Cardiac muscle cell (in vitro differentiated cells and primary cell): ENCODE measurements at places on chromosomes 3 and 15. TPM values are rescaled to one million over a fixed set of nuclear protein-coding genes. Genes with fewer than 3 reads are reported as not detected.

- no peak overlapping the region for H3K27ac ChIP-seq
- peaks cover 5% of the 10 kb centered on the region for H3K4me1 ChIP-seq
- no peak overlapping the region for H3K4me3 ChIP-seq
- peak; percentile 72 for DNase-seq
- no peaks in the 10 kb centered on the region for H3K36me3 ChIP-seq
Observed at GRCh38 chr3:152471814-152472671, 203.3 kb downstream of the MBNL1 start.

DNA sequence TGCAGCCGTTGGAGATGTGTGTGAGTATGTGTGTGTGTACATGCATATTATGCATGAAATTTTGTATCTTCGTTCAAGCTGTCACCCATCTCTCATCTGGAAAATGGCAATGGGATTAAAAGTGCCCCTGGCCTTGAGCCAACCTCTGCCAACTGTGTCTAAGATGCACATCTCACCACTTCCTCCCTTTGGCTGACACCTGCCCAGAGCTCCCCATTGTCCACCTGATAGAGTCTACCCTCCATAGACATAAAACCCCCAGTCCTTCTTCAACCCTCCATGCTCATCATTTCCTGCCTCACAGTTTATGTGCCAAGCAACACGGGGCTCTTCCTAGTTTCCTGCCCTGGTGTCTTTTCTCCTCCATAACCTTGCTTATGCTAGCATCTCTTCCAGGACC lies 187.5 kb upstream of the HES1 start:
- H3K36me3 ChIP-seq, result no peaks in the 10 kb centered on the region
- no peak overlapping the region for H3K27ac ChIP-seq
- no peak overlapping the region for H3K4me3 ChIP-seq

- H3K27me3 ChIP-seq, result no peaks in the 10 kb centered on the region
- H3K27ac ChIP-seq, result no peak overlapping the region
- H3K36me3 ChIP-seq, result peaks cover 4% of the 10 kb centered on the region
- DNase-seq, result no peak
- no peak overlapping the region for H3K4me3 ChIP-seq
- no peaks in the 10 kb centered on the region for H3K4me1 ChIP-seq
Observed at GRCh38 chr3:62436785-62437184, 63.4 kb upstream of the FEZF2 start.

GRCh38 chr3:111763968-111764367 lies 95.1 kb upstream of the PHLDB2 start:
- H3K4me3 ChIP-seq, result no peak overlapping the region
- DNase-seq, result peak; percentile 56
- no peak overlapping the region for H3K27ac ChIP-seq
- no peaks in the 10 kb centered on the region for H3K27me3 ChIP-seq
- peaks cover 3% of the 10 kb centered on the region for H3K4me1 ChIP-seq
- no peaks in the 10 kb centered on the region for H3K36me3 ChIP-seq

GRCh38 chr3:56667973-56668579 lies 15.0 kb downstream of the TASOR start:
- no peak overlapping the region for H3K27ac ChIP-seq
- DNase-seq, result no peak

DNA sequence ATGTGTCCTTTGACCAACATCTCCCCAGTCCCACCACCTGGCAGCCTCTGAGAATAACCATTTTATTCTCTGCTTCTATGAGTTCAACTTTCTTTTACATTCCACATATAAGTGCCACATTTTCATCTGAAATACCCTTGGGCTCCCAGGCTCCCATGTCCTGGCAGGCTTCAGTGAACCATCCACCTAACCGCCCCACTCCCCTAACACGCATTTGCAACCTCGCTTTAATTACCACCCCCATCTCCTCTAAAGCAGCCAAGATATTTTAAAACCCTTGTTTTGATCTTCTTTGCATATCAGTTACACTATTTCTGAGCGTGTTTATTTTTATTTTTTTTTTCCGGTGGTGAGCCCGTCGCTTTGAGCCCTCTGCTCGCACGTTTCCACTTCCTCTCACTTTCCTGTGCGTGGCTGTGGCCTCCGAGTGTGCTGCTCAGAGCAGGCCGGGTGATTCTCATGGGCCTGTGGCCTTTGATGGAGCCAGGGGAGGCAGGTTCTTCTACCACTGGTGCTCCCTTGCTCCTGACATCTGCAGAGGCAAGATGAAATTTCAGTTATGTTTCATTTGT lies 195.4 kb upstream of the LPP start:
- no peak overlapping the region for H3K27ac ChIP-seq
- no peak for DNase-seq
- H3K4me3 ChIP-seq, result no peak overlapping the region
- no peaks in the 10 kb centered on the region for H3K36me3 ChIP-seq
- no peaks in the 10 kb centered on the region for H3K27me3 ChIP-seq
- H3K4me1 ChIP-seq, result no peaks in the 10 kb centered on the region

- no peak overlapping the region for H3K4me3 ChIP-seq
Observed at GRCh38 chr3:111831840-111832239, 27.2 kb upstream of the PHLDB2 start.

GRCh38 chr15:77797270-77797669 lies 164.6 kb upstream of the LINGO1 start:
- no peak overlapping the region for H3K27ac ChIP-seq
- no peaks in the 10 kb centered on the region for H3K4me1 ChIP-seq
- no peaks in the 10 kb centered on the region for H3K27me3 ChIP-seq
- H3K36me3 ChIP-seq, result no peaks in the 10 kb centered on the region

Gene CPA3
- not detected in 2 replicates for total RNA-seq

DNA sequence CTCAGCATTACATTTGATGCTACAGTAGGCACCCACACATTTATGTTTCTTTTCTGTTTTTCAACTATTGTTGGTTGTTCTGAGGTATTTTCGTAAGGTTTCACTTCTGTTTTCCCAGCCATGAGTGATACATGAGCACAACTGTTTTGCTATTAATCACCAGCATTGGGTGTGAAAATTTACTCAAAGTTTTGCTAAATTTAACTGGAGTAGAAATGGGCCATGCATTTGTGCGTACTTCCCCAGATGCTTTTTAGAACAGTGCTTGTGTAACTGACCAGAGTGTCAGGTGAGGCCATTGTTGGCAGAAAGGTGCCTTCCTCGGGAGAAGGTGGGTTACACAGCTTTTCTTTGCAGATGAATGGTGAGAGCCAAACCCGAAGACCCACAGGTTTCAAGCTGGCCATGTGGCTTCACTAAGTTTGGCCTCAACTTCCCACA lies 70.4 kb downstream of the ST6GAL1 start:
- H3K27ac ChIP-seq, result peak overlapping the region; percentile 60
- no peaks in the 10 kb centered on the region for H3K36me3 ChIP-seq
- DNase-seq, result no peak
- no peaks in the 10 kb centered on the region for H3K27me3 ChIP-seq

Gene MRPL46
- 32.9 and 34.5 TPM in 2 replicates for total RNA-seq

- no peak overlapping the region for H3K27ac ChIP-seq
- H3K36me3 ChIP-seq, result no peaks in the 10 kb centered on the region
- no peaks in the 10 kb centered on the region for H3K4me1 ChIP-seq
Observed at GRCh38 chr15:27592036-27592760, 506.9 kb downstream of the OCA2 start.

- no peaks in the 10 kb centered on the region for H3K36me3 ChIP-seq
- H3K4me3 ChIP-seq, result no peak overlapping the region
- no peaks in the 10 kb centered on the region for H3K4me1 ChIP-seq
- no peaks in the 10 kb centered on the region for H3K27me3 ChIP-seq
- H3K27ac ChIP-seq, result no peak overlapping the region
Observed at GRCh38 chr3:197504641-197505121, 51.1 kb downstream of the BDH1 start.

Gene TGFBR2
- total RNA-seq, result 10.4 and 11.2 TPM in 2 replicates

DNA sequence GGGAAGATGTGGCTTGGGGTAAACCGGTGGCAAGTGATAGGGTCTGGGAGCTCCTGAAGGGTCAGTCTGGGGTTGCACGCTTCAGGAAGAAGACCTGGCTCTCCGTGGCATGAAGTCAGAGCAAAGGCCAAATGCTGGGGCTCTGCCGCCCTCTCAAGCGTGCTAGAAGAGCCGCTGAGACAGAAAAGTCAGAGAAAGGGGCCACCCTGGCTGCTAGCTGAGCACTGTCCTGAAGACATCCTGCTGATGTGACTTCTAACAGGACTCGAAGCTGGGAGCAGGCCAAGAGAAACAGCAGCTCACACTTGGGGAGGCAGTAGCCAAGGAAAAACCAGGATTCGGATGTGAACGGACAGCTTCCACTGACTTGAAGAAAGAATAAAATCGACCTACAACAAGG lies 270.4 kb downstream of the OCA2 start:
- no peaks in the 10 kb centered on the region for H3K4me1 ChIP-seq
- H3K27ac ChIP-seq, result no peak overlapping the region
- no peak overlapping the region for H3K4me3 ChIP-seq
- no peaks in the 10 kb centered on the region for H3K27me3 ChIP-seq
- no peak for DNase-seq

GRCh38 chr3:74636981-74637380 lies 22.5 kb upstream of the CNTN3 start:
- DNase-seq, result no peak
- no peaks in the 10 kb centered on the region for H3K27me3 ChIP-seq
- no peaks in the 10 kb centered on the region for H3K4me1 ChIP-seq
- no peak overlapping the region for H3K4me3 ChIP-seq
- H3K36me3 ChIP-seq, result no peaks in the 10 kb centered on the region

Gene REC114
- total RNA-seq, result 2.3 and 2.8 TPM in 2 replicates

Gene ITPKA
- 6.0 and 6.9 TPM in 2 replicates for total RNA-seq

Gene CHRM5
- not detected in 2 replicates for total RNA-seq

DNA sequence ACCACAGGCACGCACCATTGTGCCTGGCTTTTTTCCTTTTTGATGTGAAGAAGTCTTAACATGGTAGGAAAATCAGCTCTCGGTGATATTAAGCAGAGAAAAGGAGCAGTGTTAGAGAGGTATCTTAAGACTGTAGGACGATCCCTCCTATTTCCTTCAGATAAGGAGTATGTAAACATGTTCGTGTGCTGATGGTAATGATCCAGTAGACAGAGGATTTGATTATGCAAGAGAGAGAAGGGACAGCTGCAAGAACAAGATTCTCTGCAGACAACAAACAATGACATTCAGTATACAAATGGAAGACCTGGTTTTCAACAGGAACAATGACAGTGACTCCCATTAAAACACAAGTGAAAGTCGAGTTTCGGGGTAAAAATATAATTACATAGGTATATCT lies 95.1 kb upstream of the MELTF start:
- DNase-seq, result peak; percentile 41
- no peak overlapping the region for H3K4me3 ChIP-seq
- no peaks in the 10 kb centered on the region for H3K4me1 ChIP-seq
- no peaks in the 10 kb centered on the region for H3K27me3 ChIP-seq
- H3K36me3 ChIP-seq, result peaks cover 5% of the 10 kb centered on the region
- no peak overlapping the region for H3K27ac ChIP-seq

- H3K4me1 ChIP-seq, result no peaks in the 10 kb centered on the region
- no peak overlapping the region for H3K4me3 ChIP-seq
- DNase-seq, result no peak
- H3K36me3 ChIP-seq, result no peaks in the 10 kb centered on the region
- no peak overlapping the region for H3K27ac ChIP-seq
Observed at GRCh38 chr3:190721330-190721729, 141.2 kb downstream of the GMNC start.

Gene DAPK2
- total RNA-seq, result 0.70 and 1.4 TPM in 2 replicates

DNA sequence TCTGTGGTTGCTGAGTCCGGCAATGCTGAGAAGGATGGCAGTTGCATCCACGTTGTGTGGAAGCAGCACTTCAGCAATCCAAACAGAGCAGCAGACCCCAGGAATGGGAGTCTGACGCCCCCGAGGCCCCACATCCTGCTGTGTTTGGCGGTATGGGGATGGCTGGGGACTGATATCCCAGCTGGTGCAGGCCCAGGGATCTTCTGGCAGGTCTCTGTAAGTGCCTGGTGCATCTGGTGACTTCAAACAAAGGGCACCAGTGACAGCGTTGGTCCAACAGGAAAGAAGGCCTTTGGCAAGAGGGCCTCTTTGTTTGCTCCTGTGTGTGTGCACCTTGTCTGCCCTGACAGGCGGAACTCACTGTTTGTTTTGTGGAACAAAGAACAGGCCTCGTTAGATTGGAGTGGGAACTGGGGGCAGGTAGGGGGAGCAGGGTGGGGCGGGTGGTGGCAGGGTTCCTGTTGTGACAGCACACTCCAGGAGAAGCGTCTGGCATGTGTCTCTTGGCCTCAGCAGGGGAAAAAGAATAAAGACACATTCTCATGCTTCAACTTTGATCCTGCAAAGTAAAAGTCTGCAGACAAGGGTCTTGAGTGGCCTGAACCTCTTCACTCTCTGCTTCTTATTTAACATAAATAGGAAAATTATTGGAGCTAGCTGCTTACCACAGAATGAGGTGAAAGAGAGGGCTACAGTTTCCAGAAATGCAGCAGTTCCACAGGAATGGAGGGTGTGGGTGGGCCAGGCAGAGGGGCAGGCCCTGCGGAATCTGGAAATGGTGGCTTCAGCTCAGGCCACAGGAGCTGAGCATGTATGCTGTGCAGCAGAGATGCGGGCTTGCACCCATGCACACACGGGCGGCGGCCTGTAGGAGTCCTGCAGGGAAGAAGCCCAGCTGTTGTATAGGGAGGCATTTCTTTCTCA lies 94.5 kb upstream of the MYZAP start:
- DNase-seq, result peak; percentile 81
- H3K4me1 ChIP-seq, result peaks cover 94% of the 10 kb centered on the region
- H3K27me3 ChIP-seq, result no peaks in the 10 kb centered on the region
- H3K4me3 ChIP-seq, result no peak overlapping the region
- no peaks in the 10 kb centered on the region for H3K36me3 ChIP-seq
- H3K27ac ChIP-seq, result peak overlapping the region; percentile 96

GRCh38 chr3:187987187-187987586 lies 166.8 kb upstream of the LPP start:
- DNase-seq, result no peak
- no peaks in the 10 kb centered on the region for H3K4me1 ChIP-seq
- no peak overlapping the region for H3K27ac ChIP-seq
- no peaks in the 10 kb centered on the region for H3K36me3 ChIP-seq
- peaks cover 10% of the 10 kb centered on the region for H3K27me3 ChIP-seq
- no peak overlapping the region for H3K4me3 ChIP-seq

DNA sequence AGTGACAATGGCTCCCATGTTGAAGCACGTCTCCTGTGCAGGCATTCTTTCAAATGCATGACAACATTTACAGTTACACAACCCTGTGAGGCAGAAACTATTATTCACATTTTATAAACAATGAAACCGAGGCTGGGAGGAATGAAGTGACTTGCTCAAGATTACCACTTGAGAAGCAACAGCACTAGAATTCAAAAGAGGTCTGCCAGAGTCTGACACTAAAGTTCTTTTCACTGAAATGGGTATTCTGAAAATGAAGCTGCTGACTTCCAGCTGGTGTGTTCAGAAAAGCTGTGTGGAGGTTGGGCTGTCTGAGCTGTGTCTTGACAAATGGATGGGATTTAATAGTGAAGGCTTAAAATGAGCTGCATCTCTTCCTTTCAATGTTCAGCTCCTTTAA lies 104.4 kb downstream of the THSD4 start:
- H3K36me3 ChIP-seq, result no peaks in the 10 kb centered on the region
- no peak for DNase-seq
- H3K4me1 ChIP-seq, result no peaks in the 10 kb centered on the region
- no peak overlapping the region for H3K27ac ChIP-seq
- no peaks in the 10 kb centered on the region for H3K27me3 ChIP-seq
- H3K4me3 ChIP-seq, result no peak overlapping the region

Gene C3orf85
- not detected in 2 replicates for total RNA-seq
